Neural crest cell (in vitro differentiated cells): ENCODE measurements at places on chromosomes 1 and 21.

DNA sequence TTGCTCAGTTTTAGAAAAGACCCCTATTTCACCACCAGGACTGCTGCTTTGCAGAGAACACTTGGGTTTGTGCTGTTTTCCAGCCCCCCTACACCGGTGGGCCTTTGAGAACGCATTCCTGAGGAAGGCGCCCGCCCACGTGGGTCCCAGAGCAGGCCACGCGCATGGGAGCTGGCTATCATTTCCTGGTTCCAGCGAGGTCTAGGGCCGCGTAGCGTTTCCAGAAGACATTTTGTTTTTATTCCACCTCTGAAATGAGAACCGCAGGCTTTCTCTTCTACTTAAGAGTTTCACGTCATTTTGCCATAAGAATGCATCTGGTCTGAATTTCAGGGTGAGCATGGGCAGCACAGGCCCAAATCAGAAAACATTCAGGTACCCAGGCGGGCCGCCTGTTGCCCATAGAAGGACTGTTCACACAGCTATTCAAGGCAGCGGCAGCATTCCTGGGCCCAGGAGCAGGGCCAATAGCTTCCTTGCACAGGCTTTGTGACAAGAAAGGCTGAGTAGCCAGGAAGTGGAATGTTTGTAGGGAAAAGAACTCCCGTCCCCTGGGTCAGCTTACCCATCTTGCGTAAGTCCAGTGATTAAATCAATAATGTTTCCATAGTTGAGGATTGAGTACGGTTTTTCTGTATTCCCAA is 1.4 kb upstream of the KLHL21 start:
- H3K36me3 ChIP-seq = no peaks in the 10 kb centered on the region
- peak overlapping the region; percentile 98 for H3K27ac ChIP-seq
- peaks cover 35% of the 10 kb centered on the region for H3K4me1 ChIP-seq

DNA sequence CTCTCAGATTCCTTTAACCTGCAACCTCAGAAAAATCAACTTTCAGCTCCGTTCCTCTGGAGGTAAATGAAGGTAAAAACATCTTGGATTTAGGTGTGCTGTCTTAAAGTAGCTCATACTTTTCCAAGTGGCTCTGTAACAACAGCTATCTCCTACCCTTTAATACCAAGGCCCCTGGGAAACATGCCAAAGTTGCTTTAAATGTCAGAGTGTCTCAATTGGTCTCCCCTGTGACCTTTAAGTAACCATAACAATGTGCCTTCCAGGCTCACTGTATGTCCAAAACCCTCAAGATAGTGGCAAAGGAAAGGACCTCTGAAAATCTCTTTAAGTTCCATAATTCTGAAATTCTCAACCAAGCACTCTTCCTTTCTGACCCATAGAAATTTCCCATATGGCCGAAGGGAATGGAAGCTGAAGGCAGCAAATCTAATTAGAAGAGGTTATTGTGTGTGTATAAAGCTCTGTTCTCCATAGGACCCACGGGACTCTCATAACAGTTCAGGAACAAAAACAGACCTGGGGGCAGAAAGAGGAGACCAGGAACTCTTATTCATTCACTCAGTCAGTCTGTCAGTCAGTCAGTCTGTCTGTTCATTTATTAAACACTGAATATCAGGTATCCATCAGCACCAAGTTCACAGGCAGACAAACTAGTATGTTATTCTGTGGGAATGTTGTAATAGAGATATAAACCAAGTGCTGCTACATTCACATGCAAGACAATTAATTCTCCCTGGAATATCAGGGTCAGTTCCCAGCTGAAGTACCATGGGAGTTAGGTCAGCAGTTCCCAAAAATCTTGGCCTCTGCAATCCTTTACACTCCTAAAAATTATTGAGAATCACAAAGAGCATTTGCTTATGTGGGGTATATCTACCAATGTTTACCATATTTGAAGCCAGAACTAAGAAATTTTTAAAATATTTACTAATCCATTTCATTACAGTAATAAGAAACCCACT is 19.1 kb downstream of the ASTN1 start:
- H3K36me3 ChIP-seq = no peaks in the 10 kb centered on the region
- H3K4me3 ChIP-seq = no peak overlapping the region
- H3K27me3 ChIP-seq = no peaks in the 10 kb centered on the region

DNA sequence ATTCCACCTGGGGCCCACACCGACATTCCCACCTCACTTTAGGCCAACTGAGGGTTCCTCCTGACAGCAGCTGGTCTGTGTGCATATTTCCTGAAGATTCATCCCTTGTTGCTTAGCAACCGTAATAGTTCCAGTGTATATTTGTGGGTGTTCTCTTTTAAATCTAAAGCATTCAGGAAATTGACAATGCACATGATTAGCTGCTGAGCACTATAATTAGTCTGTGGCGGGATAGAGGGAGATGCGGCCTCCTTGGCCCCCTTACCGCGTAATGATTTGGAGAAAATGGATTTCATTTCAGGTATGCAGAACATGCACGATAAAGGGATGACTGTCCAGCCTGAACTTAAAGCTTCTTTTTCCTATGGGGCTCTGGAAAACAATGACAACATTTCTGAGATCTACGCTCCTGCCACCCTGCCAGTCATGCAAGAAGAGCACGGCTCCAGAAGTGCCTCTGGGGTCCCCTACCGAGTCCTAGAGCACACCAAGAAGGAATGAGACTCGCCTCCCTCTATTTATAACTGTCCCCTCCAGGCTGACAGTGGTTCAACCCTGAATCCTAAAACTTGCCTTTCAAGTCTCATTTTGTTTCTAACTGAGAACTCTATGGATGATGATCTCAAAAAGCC is 33.8 kb upstream of the RCAN3 start:
- H3K4me3 ChIP-seq = no peak overlapping the region
- peaks cover 14% of the 10 kb centered on the region for H3K27me3 ChIP-seq
- H3K36me3 ChIP-seq = no peaks in the 10 kb centered on the region
- DNase-seq = no peak
- no peak overlapping the region for H3K27ac ChIP-seq
- H3K4me1 ChIP-seq = peaks cover 6% of the 10 kb centered on the region

DNA sequence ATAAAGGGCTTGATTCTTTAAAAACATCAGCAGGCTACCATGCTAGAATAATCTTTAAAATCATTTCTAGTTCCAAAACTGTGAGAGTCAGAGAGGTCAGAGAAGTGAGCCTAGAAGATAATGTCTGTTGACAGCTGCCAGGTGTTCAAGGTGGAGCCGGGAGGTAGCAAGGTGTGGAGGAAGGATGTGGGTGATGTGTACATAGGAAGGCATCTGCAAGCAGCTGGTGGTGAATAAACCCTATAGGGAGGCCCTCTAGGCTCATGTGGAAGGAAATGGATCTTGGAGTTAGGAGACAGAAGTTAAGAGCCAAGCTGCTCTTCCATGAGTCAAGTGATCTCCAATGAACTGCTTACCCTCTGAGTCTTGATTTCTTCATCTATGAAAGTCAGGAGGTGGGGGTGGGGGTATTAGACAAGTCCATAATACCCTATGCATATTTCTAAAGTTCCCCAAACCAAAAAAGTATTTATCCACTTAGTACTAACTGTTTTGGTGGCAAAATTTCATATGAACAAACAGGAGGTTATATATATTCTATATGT is 266.3 kb downstream of the RHOU start:
- no peaks in the 10 kb centered on the region for H3K36me3 ChIP-seq
- no peak overlapping the region for H3K4me3 ChIP-seq
- no peak for DNase-seq
- peaks cover 28% of the 10 kb centered on the region for H3K4me1 ChIP-seq

- H3K27ac ChIP-seq = no peak overlapping the region
- no peaks in the 10 kb centered on the region for H3K36me3 ChIP-seq
- H3K4me3 ChIP-seq = no peak overlapping the region
- no peak for DNase-seq
- H3K27me3 ChIP-seq = peaks cover 4% of the 10 kb centered on the region
These were observed 183.0 kb downstream of the ETS2 start for GRCh38 chr21:38988509-38989378.

DNA sequence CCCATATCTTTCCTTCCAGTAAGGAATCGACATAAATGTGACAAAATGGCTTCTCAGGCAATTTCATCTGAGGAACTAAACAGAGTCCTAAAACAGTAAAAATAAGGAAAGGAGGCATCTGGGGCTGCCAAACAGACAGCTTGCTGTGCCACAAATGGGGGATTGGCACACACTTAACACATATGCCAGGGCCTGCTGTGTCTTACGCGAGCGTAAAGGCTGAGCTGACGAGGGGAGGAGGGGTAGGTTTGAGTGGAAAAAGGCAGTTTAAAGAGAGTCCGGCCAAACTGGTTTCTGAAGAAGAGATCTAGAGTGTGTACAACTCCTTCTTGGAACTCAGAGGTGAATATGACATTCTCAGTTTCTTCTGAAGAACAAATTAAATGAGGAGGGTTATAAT is 244.1 kb upstream of the MAP1LC3C start:
- peak overlapping the region; percentile 14 for H3K27ac ChIP-seq
- H3K36me3 ChIP-seq = no peaks in the 10 kb centered on the region
- H3K4me1 ChIP-seq = peaks cover 16% of the 10 kb centered on the region
- no peaks in the 10 kb centered on the region for H3K27me3 ChIP-seq
- no peak overlapping the region for H3K4me3 ChIP-seq

DNA sequence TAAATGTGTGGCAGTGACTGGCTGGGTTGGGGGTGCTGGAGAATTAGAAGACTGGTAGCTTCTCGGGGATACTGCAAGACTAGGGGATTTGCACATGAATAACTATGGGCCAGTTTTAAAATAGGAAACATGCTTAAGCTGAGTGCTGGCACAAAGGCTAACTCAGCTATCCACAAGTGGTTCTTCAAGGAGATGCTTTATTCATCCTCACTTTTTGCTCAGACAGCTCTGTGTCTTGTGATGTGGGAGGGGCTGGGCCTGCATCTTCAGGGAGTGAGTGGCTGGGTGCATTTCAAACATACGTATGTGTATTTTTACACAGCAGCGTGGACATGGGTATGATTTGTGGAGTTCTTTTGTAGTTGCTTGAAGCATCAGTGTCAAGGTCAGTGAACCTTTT is 2.3 kb downstream of the COQ8A start:
- H3K4me3 ChIP-seq = peak overlapping the region; percentile 59
- no peak overlapping the region for H3K27ac ChIP-seq
- H3K4me1 ChIP-seq = peaks cover 28% of the 10 kb centered on the region

- H3K4me1 ChIP-seq = no peaks in the 10 kb centered on the region
- no peak overlapping the region for H3K4me3 ChIP-seq
- H3K27me3 ChIP-seq = no peaks in the 10 kb centered on the region
- no peak for DNase-seq
- H3K27ac ChIP-seq = no peak overlapping the region
These were observed 981.7 kb downstream of the TTLL7 start for GRCh38 chr1:83017276-83017675.
